ENCODE measurements at places on chromosomes 2 and 18. TPM values are rescaled to one million over a fixed set of nuclear protein-coding genes. Genes with fewer than 3 reads are reported as not detected.

Gene EFEMP1
- total RNA-seq = 146 TPM

Gene GAREM1
- total RNA-seq = 15.9 TPM

Gene INHBB
- total RNA-seq = 0.74 TPM

Gene G6PC2
- total RNA-seq = not detected

DNA sequence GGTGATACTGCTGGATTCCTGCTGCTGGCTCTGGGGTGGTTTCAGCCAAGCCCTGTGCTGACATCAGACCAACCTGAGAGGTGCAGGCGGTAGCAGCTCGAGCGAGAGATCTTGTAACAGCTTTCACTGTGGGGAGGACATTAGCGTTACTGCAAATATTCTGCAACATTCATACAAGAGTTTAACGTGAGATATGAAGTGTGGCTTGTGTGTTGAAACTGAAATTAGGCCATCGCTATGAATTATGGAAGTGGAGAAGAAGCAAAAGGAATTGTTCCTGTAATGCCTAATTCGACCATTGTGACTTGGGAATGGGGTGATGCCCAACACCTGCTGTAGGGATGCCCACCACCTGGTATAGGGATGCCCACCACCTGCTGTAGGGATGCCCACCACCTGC lies 6.5 kb upstream of the MLPH start:
- no peak for DNase-seq
